Stimulated activated CD4-positive, alpha-beta T cell treated with anti-CD3 and anti-CD28 coated beads, Interleukin-1b, Interleukin-23, amount 100 ng/mL, for 1 hour (primary cell): ENCODE measurements at places on chromosomes 1 and 21.

- no peak for DNase-seq
These were observed 573.8 kb downstream of the LTN1 start for GRCh38 chr21:28418726-28419514.

GRCh38 chr1:15785683-15786082 is 21.8 kb downstream of the UQCRHL start:
- DNase-seq: no peak

- no peak for DNase-seq
These were observed 672 bp downstream of the DHDDS start for GRCh38 chr1:26432793-26433192.

DNA sequence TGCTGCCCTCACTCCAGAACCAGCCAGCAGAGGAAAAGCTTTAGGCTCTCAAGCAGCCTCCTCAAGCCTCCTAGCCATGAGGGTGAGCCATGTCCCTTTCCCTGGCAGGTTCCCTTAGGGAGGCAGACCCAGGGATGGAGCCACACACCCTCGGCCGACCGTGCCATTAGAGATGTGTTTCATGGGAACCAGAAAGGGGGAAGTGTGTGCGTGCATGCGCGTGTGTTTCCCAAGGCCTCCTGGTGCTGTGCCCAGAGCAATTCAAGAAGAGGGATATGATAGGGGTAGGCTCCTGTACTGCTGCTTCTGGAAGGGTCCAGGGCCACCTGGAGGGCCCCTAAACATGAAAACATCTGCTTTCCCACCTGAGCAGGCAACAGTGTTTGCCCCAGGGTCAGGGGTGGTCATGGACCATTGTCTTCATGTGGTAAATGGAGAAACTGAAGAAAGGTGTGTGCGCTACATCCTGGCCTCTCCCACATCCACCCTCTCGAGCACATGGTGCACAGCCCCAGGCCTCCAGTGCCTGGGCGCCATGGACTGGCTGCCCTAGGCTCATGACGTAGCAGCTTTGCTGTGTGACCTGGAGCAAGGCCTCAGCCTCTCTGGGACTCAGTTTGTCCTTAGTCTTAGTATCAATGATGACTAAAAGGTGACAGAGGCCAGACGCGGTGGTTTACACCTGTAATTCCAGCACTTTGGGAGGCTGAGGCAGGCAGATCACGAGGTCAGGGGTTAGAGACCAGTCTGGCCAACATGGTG is 48.1 kb downstream of the SYF2 start:
- DNase-seq: no peak

- DNase-seq: no peak
These were observed 3.6 kb downstream of the LEPR start for GRCh38 chr1:65423884-65424572.

DNA sequence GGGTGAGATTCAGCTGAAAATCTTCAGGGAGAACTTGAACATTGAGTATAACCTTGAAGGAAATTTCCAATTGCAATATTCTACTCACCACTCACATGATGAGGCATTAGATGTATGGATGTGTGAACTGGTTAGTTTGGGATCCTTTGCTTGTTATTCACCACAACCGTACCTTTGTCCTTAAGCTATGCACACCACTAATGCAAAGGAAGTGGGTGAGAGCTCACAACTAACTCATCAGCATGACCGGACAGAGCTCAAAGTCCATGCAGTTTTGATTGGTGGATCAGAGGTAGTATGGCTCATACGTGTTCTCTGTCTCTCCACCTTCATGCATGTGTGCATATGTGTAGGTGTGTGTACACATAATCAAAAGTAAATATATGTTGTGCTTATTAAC is 43.5 kb upstream of the MROH9 start:
- DNase-seq: no peak

DNA sequence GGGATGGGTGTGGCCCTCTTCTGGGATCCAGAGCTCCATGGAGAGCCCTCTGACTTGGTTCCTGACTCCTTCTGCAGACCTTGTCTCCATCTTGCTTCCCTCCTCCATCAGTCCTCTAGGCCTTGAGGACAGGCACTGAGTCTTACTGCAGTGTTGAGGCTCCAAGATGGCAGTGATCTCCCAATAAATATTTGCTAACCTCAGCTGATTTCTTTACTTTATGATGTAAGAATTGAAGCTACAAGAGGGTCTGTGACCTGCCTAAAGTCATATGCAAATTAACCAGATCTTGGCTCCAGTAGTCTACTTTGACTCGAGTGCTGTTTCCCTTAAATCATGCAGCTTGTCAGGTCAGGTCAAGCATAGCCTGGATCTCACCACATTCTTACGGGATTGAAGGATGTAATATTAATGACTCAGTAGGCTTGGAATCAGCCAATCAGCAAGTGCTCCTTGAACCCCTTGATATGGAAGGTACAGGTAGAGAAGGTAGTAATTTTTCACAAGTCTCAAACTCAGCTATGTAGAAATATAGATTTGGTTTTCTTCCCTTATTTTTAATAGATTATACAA is 93.0 kb downstream of the CLIC6 start:
- no peak for DNase-seq

DNA sequence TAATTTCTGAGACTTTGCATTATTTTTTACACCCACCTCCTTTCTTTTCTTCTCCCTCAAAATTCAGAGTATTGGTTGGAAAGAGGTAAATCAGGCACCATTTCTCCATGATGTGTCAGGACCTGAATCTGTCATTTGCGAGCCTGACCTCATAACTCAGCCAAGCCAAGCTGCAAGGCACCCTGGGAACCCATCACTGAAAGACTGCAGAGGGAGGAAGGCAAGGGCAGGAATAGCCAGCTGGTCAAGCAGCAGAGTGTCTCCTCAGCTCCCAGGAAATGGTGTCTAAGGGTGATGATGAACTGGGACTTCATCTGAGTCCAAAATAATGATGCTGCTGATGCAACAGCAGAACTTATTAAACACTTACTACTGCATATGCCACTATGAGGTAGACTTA is 556.6 kb downstream of the OMA1 start:
- no peak for DNase-seq

- no peak for DNase-seq
These were observed 5.5 kb downstream of the CD1D start for GRCh38 chr1:158186180-158186579.

- no peak for DNase-seq
These were observed 285.2 kb upstream of the NEGR1 start for GRCh38 chr1:72567521-72567920.

DNA sequence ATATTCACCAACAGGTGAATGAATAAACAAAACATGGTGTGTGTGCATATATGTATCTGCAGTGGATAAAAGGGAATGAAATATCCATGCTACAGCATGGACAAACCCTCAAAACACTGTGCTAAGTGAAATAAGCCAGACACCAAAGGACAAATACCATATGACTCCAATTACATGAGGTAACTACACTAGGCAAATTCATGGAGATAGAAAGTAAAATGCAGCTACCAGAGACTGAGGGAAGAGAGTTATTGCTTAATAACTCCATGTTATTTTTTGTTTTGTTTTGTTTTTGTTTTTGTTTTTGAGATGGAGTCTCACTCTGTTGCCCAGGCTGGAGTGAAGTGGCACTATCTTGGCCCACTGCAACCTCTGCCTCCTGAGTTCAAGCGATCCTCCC is 2.4 kb downstream of the ITLN1 start:
- DNase-seq: no peak
